ENCODE measurements at places on chromosomes 13 and 19. TPM values are rescaled to one million over a fixed set of nuclear protein-coding genes. Genes with fewer than 3 reads are reported as not detected.

Gene RFPL4AL1
- not detected for total RNA-seq

Gene NUMBL
- 34.9 TPM for total RNA-seq

DNA sequence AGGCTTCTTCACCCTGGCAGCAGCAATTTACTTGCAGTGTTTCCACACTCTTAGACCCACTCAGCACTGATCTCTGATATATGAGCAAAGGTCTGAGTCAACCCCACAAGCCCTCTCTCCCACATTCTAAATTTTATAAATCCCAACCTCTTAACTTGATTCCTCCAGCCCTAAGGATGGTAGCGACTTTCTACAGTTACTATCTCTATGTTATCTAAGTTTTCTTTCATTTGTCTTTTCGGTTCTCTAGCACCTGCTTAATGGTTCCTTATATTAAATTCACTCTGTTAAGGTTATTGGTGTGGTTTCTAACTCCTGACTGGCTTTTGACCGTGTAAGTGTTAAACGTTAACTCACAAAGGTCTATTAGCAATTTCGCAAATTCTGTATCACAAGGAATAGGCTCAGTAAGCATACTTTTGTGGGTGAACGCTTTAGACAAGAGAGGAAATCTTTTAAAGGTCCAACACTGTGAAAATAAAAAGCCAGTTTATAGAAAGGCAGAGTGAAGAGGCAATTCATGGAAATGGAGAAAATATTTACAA, 99.3 kb downstream of the DLEU7 start:
- no peak for DNase-seq

- DNase-seq = peak; percentile 34
These were observed 33.7 kb upstream of the ZSCAN5A start for GRCh38 chr19:56348289-56348877.

Gene COMMD6
- 136 TPM for total RNA-seq

Gene PLIN4
- 0.35 TPM for total RNA-seq

Gene CABP5
- total RNA-seq = not detected

- DNase-seq = no peak
These were observed 80.6 kb upstream of the ZNF98 start for GRCh38 chr19:22502766-22503165.

- DNase-seq = peak; percentile 37
These were observed 17.3 kb downstream of the RHPN2 start for GRCh38 chr19:33047422-33047821.

Gene DIAPH3
- total RNA-seq = 20.6 TPM

GRCh38 chr19:10884274-10884673, 12.9 kb downstream of the CARM1 start:
- DNase-seq = no peak

DNA sequence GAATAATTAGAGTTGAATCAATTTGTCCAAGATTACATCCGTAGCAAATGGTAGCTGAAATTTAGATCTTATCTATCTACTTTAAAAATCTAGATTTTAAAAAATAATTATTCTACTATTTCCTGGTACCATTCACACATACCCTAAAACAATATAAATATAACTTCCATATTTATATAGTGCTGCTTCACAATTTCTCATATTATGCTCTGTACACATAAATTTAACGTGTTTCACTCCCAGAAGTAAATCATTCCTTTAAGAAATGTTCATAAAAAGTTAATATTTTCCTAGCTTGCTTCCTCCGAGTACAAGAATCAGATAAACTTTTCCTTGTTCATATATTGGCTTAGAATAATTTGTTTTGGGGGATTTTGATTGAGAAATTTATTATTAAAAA, 857.0 kb upstream of the SPRY2 start:
- DNase-seq = no peak

Data from WTC11 (cell line).